NCI-H524 treated with DMSO at 0.1 percent for 48 hours (cell line): ENCODE measurements at places on chromosomes 11 and 22.

GRCh38 chr11:9276571-9276970, 11.4 kb upstream of the DENND5A start:
- DNase-seq, result no peak

DNA sequence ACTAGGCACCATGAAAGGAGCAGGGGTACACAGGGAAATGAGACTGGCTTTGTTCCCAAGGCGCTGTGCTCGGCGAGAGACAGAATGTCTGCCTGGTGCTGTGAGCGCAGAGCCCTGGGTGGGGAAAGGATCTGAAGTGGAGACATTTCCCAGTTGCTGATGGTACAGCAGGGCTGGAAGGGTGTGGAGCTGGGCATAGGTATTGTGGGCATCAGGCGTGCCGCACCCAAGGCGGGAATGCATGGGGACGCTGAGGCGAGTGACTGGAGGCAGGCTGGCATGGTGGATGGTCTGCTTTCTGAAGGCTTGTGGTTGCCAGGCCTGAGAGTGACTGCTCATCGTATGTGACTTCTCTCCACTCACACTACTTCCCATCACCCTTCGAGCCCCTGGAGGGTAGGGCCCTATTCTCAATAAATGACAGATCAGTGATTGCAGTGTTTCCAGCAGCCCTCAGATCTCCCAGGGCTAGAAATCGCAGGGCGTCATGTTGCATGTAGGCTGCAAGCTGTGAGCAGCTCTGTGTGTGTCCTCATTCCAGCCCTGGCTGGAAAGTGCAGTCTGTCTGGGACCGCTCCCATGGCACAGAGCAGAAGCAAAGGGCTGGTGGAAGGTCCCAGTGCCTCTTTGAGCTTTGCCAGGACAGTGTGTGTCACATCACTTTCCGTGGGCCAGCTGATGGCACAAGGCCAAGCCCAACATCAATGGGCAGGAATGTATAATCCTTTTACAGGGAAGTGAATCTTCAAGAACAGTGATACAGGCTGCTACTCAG, 67.7 kb downstream of the TBC1D22A start:
- no peak for DNase-seq

DNA sequence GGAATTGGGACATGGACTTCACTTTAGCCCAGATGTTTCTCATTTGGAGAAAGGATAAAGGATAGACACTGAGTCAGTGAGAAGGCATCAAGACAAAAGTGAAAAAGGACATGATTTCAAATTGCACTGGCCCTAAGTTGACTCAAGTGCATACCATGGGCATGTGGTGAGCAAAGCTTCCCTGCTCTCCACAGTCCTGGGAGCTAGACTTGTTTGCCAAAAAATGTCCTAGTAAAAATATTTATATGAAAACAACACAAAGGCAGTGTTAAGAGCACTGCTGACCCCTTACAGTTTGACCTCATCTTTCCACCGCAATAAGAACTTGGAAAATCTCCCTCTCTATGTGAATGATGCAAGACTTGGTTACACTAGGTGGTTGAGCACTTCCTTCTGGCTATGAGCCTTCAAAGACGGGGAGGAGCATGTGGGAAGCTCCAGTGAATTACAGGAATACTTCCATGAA, 46.5 kb upstream of the FIBIN start:
- no peak for DNase-seq

GRCh38 chr22:38867471-38868285, 4.3 kb downstream of the CBX6 start:
- no peak for DNase-seq

DNA sequence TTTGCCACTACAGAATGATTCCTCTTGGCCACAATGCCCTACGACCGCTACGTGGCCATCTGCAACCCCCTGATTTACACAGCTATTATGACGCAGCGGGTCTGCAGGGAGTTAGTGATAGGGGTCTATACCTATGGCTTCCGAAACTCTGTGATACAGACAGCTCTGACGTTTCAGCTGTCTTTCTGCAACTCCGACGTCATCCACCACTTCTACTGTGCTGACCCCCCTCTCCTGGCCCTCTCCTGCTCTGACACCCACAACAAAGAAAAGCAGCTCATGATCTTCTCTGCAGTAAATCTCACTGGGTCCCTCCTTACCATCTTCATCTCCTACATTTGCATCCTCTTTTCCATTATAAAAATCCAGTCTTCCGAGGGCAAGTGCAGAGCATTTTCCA, 52.3 kb upstream of the OR5P2 start:
- no peak for DNase-seq

DNA sequence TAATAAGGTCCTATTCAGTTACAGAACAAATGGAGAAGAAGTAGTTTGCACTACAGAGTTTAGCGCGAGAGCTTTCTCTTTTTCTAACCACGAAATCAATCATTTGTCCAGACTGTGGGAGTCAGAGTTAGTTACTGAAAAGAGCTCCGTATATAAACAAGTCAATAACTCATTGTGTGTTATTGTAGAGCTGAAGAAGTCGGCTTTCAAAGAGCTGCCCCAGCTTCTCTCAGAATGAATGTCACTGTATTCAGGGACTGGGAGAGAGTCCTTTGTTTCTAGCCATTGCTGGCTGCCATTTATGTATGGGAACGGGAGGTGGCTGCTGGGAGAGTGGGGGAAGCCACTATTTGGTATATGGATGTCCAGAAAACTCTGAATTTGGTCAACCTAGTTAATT, 227.8 kb downstream of the DCDC1 start:
- no peak for DNase-seq

DNA sequence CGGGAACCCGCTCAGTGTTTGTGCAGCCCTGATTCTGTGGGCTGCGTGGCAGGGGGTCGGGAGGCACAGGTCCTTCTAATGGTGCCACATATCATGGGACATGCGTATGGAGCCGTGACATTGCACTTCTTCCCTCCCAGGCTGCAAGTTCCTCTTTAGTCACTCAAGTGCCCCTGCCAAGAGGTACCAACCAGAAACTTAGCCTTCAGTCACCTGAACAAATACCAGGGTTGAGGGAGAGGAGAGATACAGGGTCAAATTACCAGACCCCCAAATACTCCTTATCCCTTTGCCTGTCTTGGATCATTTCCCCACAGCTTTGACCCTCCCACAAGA, 209.1 kb downstream of the BUD13 start:
- no peak for DNase-seq
